Esophagus squamous epithelium (tissue), 5 donors: ENCODE measurements at places on chromosomes 16 and 17.

DNA sequence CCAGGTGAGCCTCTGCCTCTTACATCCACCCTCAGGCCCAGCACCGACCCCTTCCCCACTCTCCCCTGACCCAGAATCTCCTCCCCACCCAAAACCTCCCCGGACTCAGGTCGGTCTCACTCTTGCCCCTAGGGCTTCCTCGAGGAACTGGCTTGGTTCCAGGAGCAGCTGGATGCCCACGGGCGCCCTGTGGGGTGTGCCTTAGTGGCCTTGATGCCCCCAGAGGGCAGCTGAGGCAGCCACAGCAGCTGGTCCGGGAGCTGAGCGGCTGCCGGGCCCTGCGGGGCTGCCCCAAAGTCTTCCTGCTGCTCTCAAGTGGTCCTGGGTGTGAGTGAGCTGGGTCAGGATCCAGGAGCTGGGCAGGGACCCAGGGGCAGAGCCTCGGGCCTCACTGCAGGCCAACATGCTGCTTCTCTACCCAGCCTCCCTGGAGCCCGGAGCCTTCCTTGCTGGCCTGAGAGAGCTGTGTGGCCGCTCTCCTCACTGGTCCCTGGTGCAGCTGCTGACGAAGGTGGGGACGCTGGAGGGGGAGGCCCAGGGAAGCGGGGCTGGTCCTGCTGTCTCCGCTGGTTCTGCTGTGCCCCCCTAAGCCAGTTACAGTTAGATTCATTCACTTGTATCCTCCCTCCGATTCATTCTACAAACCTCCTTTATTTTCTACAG, 9.6 kb downstream of the ZNF213 start:
- DNase-seq: no peak

- no peak for DNase-seq
Measured at GRCh38 chr17:79574108-79574507, 36.7 kb downstream of the RBFOX3 start.

- no peak for DNase-seq
Measured at GRCh38 chr17:29041571-29041970, 1.4 kb upstream of the PIPOX start.

DNA sequence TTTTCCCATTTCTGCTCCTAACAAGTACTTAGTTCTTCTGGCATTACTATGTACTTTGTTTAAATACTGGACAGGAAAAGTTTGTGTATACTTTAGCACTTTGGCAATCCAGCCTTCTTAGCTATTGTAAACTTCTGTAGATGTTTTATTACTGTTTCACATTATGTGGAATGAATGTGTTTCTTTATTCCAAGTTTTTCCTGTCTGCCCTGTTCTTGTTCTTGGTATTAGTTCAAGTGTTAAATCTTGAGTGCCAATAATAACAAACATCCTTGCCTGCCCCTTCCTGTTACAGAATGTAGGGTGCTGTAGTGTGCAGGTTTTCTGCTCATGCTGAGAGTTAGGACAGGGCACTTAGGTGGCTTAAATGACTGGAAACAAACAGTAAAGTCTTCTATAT, 7.3 kb upstream of the CAPNS2 start:
- DNase-seq: no peak

DNA sequence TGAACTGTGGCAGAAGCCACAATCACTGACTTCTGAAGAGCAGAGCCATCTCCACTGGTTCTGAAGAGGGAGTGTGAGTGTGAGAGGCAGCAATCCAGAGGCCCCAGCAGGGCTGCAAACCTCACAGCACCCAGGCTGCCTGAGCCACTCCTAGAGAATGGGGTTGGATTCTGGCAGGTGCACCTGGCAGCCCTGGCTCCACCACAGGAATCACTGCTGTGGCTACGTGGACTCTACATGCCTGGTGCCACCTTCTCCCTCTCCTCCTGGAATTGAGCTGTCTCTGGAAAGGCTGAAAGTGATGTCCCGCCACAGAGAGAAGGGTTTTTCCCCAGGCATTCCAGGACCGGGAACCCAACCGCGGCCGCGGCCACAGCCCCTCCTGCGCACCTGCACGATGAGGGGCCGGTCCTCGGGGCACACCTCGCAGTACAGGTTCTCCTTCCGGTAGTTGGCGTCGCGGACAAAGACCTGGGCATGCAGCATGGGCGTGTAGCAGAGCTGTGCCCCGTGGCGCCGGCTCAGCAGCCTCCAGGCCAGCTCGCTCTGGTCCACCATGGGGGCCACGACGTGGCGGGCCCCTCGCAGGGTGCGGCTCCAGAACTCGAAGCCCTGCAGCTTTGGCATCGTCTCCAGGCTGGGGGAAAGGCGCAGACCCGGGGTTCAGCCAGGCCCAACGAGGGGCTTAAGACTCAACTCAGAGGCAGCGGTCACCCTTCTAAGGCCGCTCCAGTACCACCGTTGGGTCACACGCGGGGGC, 991 bp downstream of the DUS1L start:
- no peak for DNase-seq

- no peak for DNase-seq
Measured at GRCh38 chr16:12027558-12028287, 51.2 kb downstream of the SNX29 start.

- no peak for DNase-seq
Measured at GRCh38 chr16:30820952-30821421, 34.0 kb upstream of the ZNF629 start.

DNA sequence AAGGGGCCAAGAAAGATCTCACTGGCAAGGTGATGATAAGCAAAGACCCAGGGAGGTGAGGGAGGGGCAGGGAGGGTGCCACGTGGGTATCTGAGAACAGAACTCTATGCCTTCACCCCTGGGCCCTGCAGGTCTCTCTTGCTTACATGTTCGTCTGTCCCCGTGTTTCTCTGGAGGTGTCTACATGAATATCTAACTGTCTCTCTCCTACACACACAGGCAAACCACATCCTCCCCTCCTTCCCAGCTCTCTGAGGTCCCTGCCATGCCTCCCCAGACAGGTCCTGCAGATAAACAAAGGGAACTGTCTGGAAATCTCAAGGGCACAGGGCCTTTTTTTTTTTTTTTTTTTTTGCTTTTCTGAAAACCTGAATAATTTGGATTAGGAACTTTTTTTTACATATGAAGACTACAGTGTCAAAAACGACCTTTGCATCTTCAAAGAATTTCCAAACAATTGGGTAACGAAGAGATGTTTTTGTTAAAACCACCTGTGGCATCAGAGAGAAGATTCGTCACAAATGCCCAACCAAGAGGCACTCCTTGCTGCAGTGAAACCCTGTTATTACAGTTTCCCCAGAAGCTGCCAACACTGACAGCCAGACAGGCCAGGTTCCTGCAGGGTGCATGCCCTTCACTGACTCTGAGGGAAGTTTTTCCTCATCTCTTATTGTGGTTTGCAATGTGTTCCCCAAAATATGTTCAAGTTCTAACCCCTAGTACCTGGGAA, 17.8 kb downstream of the PLLP start:
- no peak for DNase-seq

GRCh38 chr16:88352261-88353200, 30.2 kb upstream of the ZNF469 start:
- no peak for DNase-seq

- DNase-seq: no peak
Measured at GRCh38 chr17:43970366-43970765, 16.6 kb upstream of the PYY start.

DNA sequence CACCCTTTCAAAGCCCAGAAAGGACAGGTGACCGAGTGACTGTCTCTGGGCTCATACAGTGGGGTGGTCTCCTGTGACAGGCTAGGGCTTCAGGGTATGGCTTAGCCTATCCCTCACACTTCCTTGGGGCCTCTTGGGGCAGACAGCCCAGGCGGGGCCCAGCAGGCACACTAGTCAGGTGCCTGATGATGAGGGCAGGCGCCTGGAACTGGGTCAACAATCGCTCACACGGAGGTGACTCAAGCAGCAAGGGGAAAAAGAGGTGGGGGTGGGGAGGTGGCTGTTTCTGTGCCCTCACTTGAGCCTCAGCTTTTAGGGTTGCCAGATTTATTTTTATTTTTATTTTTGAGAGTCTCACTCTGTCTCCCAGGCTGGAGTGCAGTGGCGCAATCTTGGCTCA, 6.4 kb upstream of the GRN start:
- no peak for DNase-seq

DNA sequence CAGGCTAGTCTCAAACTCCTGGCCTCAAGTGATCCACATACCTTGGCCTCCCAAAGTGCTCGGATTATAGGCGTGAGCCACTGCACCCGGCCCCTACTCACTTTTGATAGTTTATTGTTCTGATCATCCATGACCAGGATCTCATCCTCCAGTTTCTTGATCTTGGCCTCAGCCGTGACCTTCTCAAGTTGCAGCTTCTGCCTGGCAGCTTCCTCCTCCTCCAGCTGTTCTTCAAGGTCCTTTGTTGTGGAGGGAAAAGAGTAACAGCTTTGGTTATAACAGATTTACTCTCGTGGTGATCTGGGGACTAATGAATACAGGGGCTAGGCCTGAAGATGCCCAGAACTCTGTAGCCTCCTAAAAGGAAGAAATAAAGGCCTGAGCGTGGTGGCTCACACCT, 89.9 kb downstream of the NDE1 start:
- DNase-seq: no peak

DNA sequence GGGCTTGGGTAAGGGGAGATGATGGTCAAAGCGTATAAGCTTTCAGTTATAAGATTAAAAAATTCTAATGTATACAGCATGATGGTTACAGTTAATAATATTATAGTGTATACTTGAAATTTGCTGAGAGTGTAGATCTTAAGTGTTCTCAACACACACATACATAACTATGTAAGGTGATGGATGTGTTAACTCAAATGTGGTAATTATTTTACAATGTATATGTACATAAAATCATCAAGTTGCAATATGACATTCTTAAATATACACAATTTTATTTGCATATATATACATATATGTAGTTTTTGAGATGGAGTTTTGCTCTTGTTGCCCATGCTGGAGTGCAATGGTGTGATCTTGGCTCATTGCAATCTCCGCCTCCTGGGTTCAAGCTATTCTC, 7.2 kb downstream of the ZKSCAN2 start:
- DNase-seq: no peak

DNA sequence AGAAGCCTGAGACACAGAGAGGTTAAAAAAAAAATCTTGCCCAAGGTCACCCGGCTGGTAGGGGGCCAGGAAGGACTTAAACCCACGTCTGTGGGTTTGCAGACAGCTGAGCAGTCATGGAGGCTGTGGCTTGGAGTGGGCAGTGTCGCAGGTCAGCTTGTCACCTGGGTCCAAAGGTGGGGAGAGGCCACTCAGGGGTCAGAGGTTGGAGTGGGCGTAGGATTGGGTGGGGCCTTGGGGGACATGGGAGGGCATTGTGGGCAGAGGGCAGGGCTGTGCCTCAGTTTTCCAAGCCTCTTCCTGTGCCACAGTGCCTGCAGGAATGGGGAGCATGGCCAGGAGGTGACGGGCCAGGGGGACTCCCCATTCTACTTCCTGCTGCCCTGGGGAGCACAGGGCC, 2.0 kb upstream of the NDRG4 start:
- no peak for DNase-seq

DNA sequence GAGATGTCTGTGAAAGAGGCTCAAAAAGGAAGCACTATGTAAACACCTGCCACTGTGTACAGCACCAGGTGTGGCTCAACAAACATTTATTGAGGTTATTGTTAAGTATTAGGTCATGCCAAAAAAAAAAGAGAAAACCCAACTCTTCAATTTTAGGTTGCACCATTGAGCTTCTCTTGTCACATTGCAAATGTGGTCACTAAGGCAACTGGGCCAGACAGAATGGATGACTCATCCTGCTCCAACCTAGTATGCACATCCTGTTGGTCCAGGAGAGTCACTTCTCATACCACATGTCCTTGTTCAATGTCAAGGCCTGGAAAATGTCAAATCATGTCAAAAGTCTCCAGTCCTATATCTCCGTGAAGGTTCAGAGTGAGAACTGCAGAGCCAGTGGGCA, 25.0 kb downstream of the HOXB1 start:
- DNase-seq: no peak

- DNase-seq: no peak
Measured at GRCh38 chr16:27644165-27644564, 94.2 kb downstream of the KATNIP start.

DNA sequence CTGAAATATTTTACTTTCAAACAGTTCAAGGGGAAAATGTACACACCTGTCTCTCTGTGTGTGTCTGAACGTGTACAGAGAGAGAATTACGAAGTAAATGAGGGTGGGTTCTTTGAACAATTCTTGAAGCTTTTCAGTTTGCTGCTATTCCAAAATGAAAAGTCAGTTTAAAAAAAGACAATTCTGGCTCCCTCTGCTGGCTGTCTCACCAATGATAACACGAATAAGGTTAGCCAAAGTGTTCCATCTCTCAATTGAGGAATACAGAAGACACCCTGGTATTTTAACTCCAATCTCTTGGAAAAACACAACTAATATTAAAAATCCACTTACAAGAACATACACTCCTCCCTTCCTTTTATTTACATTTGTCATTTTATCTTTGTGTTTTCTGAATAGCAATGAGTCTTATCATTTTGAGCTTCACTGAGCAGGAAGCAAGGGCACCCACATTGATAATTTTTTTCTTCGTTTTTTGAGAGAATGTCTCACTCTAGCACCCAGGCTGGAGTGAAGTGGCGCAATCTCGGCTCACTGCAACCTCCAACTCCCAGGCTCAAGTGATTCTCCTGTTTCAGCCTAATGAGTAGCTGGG, 20.5 kb downstream of the EFTUD2 start:
- DNase-seq: no peak

DNA sequence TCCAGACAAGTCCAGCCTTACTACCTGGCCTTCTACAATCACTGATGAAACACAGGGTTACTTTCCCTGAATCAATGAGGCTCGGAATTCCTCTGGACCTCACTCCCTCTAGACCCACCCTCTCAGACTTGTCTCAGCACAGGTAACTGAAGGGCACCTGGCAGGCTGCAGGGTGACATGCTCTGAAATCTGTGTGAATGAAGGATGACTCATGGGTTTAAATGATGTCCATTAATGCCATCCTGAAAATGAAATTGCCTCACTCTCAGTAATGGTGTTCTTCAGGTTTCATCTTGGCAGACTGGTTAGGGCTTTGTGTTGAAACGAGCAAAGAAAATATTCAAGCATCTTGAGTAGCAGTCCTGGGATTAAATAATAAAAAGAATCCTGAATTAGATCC, 134.4 kb downstream of the MAF start:
- no peak for DNase-seq

GRCh38 chr17:13961265-13961664, 108.0 kb upstream of the COX10 start:
- DNase-seq: no peak

GRCh38 chr17:39927929-39928857, 661 bp downstream of the LRRC3C start:
- DNase-seq: no peak

DNA sequence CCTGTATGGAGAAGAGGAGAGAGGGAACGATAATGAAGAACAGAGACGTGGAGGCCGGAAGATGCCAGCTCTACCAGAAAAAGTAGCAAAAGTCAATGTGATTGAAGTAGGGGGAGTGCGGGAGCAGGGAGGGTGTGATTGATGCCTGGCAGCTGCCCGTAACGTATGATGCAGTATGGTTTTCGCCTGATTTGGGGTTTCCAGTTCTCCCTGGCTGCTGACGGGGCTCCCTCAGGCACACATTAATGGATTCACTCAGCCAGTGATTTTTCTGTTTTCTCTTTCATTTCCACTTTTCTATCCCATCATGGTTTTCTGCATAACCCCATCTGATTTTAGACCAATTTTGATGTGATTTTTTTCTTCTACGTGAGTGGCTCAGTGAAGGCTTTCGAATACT, 62.1 kb downstream of the PRKCA start:
- no peak for DNase-seq
